ENCODE measurements at places on chromosomes 2 and 18.

DNA sequence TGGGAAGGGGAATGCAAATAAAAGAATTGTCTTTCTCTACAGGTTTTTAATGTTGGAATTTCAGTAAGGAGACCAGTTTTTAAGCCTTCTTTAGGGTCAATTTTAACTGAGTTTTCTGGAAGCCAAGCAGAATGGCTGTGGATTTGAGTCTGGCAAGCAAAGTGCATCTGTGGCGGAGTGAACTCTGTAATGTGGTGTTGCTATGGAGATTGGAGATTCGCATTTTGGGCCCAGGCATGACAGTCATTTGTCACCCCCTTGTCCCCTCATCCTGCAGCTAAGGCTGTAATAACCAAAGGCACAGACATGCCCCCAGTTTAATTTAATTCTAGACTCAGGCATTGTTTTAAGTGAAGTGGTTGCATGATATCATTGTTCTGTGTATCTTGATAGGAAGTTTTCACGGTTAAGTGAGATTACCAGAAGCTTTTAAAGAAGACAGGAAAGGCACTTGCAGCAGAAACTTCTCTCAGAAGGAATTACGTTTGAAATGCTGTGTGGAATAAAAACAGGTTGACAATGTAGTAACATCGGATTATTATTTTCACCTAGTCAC is 30.6 kb downstream of the ARMC9 start:
- no peak overlapping the region for H3K4me3 ChIP-seq
- no peaks in the 10 kb centered on the region for H3K4me1 ChIP-seq
- DNase-seq: no peak
- H3K36me3 ChIP-seq: peaks cover 1% of the 10 kb centered on the region
- H3K27me3 ChIP-seq: no peaks in the 10 kb centered on the region

GRCh38 chr18:5961828-5962150 is 66.5 kb upstream of the TMEM200C start:
- H3K4me3 ChIP-seq: no peak overlapping the region
- no peaks in the 10 kb centered on the region for H3K4me1 ChIP-seq
- H3K36me3 ChIP-seq: no peaks in the 10 kb centered on the region
- H3K27me3 ChIP-seq: no peaks in the 10 kb centered on the region
- no peak overlapping the region for H3K27ac ChIP-seq

DNA sequence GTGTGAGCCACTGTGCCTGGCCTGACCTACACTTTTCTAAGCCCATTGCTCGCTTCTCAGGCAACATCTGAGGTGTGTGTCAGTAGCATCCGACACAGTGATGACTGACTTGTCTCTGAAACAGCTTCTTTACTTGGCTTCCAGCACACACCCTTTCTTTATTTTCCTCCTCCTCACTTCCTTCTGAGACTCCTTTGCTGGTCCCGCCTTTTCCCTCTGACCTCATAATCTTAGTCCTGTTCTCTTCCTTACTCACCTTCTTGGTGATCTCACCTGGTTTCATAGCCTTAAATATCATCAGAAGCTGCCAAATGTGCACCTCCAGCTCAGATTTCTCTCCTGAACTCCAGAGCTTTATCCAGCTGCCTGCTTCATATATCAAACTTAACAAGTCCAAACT is 66.6 kb upstream of the PELI1 start:
- DNase-seq: no peak
- H3K4me3 ChIP-seq: no peak overlapping the region
- no peaks in the 10 kb centered on the region for H3K27me3 ChIP-seq
- H3K36me3 ChIP-seq: no peaks in the 10 kb centered on the region
- H3K4me1 ChIP-seq: no peaks in the 10 kb centered on the region

DNA sequence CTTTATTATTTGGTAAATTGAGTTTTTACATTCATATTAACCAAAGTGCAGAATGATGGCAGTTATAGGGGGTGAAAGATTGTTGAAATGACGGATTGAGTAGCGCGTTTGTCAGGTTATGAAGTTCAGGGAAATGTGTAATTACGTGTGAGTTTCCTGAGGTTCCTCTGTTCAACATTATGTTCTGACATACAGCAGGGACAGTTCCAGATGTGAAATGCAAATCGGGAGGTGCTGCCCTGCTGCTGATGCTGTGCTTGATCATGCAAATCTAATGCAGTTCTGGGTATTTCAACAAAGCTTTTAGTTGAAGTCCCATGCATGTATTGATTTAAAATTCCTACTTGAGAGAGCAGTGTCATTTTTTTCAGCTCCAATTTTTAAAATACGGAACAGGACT is 57.9 kb downstream of the CDH7 start:
- no peaks in the 10 kb centered on the region for H3K27me3 ChIP-seq
- no peak overlapping the region for H3K4me3 ChIP-seq
- no peaks in the 10 kb centered on the region for H3K4me1 ChIP-seq

DNA sequence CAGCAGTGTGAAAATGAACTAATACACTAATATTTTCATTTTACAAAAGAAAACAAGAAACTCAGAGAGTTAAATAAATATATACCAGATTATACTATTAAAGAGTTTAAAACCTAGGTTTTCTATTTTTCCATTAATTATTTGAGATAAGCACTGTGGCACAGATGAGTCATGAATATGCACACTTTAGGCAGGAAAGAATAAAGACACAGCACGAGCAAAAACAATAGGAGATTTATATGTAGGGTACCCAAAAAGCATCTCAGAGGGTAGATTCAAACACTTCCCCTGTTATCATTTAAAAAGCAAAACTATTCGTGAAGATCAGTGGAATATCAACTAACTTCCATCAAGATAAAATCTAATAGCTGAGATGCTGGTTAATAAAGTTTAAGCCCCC is 430.6 kb downstream of the ERBB4 start:
- H3K4me3 ChIP-seq: no peak overlapping the region
- no peak overlapping the region for H3K27ac ChIP-seq
- no peaks in the 10 kb centered on the region for H3K36me3 ChIP-seq
- H3K27me3 ChIP-seq: no peaks in the 10 kb centered on the region
- no peak for DNase-seq

DNA sequence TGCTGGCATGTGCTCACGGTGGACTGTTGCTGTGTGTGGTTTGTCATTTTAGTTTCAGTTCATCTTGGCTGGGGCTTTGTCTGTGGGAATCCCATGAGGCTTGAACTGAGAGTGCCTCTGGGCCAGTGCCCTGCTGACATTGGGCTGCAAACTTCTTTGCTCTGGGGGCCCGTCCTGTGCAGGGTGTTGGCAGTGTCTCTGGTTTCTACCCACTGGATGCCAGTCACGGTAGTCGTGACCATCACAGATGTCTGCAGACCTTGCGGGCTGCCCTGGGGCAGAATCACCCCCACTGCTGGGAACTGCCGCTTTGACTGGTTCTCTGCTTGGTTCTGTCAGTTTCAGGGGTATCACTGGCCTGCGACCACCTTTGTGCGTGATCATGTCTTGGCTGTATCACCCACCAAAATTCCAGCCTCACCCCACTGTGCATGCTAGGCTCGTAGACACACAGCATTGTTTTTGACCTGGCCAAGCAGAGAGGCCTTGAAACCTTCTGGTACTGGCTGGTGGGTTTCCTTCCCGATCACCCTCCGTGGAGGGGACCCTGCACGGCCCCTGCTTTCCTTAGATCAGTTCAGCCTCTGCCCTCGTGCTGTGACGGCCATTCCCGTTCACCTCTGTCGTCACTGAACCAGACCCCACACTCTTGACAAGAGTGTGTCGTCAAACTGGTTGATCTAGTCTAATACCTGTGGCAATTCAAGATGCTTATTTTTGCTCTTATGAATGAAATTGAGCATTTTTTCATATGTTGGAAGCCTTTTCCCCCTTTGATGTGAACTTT is 57.6 kb downstream of the KCNG2 start:
- no peaks in the 10 kb centered on the region for H3K4me1 ChIP-seq
- no peaks in the 10 kb centered on the region for H3K36me3 ChIP-seq
- H3K27me3 ChIP-seq: no peaks in the 10 kb centered on the region
- no peak for DNase-seq
- H3K4me3 ChIP-seq: no peak overlapping the region
